ENCODE measurements at places on chromosomes 3 and 15. TPM values are rescaled to one million over a fixed set of nuclear protein-coding genes. Genes with fewer than 3 reads are reported as not detected.
A peak's percentile ranks its signal among the peaks of the same experiment; 100 is the strongest.

UNC13C gene
- total RNA-seq: 0.19 TPM

LEO1 gene
- 7.9 TPM for total RNA-seq

DNA sequence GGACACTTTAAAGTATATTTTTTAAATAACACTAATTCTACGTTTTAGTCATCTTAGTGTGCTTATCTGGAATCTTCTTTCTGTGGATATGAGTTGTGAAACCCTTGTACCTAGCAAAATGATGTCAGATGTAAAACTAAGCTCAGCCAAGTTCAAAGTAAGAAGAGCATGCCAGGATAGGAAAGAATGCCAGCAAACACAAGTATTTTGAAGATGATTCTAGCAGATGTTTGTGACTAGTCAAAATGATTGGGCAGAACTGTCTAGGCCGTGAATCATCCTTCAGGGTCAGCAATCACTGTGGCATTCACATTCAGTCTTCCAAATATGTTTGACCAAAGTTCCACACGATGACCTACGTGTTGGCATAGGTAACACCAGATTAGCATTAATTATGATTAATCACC lies 5.4 kb upstream of the PLOD2 start:
- no peak for DNase-seq

- no peak for DNase-seq
These were observed 62.2 kb downstream of the VGLL4 start for GRCh38 chr3:11581237-11582190.

GRCh38 chr3:166307756-166308350 lies 470.6 kb upstream of the BCHE start:
- no peak for DNase-seq

DNA sequence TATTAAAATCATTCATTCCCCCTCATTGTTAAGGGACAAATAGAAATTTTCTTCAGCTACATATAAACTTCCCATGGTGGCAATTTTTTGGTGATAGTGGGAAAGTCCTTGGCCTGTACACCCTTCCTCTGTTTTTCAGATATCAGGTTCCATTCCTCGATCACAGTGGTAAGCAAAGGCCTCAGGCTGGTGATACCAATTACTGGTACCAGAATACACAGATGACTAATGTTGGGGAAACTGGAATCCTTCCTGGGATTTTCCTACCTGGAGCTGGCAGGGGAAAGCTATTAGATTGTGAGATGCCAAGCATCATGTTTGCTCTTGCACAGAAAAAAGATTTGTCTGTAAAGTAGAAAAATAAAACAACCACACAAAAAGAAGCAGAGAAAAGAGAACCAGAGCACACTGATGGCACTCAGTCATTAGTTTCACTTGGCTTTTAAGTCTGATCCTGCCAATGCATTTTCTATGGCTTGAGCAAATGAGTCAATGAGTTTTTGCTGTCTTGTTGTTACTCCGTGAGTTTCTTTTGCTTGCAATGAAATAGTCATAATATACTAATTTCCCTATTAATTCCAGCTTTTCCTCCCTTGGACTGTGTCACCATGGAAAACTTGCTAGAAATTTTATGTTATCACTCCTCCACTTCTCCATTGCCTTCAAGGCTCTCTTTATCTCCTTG lies 795.0 kb downstream of the ROBO1 start:
- no peak for DNase-seq

- DNase-seq: no peak
These were observed 63.9 kb downstream of the CHAC1 start for GRCh38 chr15:41017066-41017735.

DNA sequence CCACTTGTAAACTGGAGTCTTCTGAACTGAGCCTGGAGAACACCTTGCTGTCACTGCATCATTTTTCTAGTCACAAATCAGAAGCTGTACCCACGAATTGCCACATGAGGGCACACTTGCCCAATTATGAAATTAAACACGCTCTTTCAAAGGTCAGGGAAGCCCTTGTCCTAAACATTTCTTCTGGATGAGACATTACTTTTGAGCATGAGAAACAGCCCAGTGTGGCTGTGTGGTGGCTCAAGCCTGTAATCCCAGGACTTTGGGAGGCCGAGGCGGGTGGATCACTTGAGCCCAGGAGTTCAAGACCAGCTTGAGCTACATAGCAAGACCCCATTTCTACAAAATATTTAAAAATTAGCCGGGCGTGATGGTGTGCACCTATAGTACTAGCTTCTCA lies 27.5 kb upstream of the CFAP161 start:
- DNase-seq: peak; percentile 91

DNA sequence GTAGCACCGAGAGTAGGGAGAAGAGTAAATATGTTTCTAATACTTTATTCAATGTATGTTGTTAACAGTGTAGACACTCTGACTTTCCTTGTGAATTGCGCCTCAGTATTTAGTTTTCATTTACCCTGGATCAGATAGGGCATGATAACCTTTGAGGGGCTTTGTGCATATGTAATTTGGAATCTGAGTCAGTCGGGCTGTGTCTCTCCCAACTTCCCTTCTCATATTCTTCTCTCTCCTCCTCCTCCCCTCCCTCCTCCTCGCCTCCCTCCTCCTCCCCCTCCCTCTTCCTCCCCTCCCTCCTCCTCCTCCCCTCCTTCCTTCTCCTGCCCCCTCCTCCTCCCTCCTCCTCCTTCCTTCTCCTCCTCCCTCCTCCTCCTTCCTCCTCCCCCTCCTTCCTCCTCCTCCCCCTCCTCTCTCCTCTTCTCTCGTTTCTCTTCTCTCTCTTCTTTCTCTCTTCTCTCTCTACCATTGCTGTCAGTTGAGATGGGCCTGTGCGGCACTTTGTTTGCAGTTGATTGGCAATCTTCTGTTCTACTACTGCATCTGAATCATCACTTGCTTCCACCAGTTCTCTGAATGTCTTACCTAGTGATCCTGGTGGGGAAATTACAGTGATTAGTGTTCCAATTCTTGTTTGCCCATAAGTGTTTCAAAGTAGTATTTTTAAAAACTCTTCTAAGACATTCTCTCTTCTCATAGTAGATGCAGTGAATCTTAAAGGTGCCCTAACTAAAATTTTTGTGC lies 162.3 kb downstream of the PGPEP1L start:
- no peak for DNase-seq

- DNase-seq: no peak
These were observed 121.2 kb downstream of the AKAP13 start for GRCh38 chr15:85501574-85501973.

GRCh38 chr3:87227835-87228144 lies 681 bp downstream of the CHMP2B start:
- DNase-seq: no peak

- DNase-seq: no peak
These were observed 45.3 kb upstream of the VPS8 start for GRCh38 chr3:184766555-184767261.

- DNase-seq: no peak
These were observed 43.0 kb downstream of the SLCO3A1 start for GRCh38 chr15:91896341-91897055.

- no peak for DNase-seq
These were observed 231.3 kb upstream of the SATB1 start for GRCh38 chr3:18656410-18656809.
